AG10803 (cell line): ENCODE measurements at places on chromosomes 7 and 10.

GRCh38 chr10:52988923-52989322 is 216.3 kb upstream of the MBL2 start:
- DNase-seq = no peak

GRCh38 chr7:17300437-17300836 is 2.0 kb downstream of the AHR start:
- DNase-seq = no peak

DNA sequence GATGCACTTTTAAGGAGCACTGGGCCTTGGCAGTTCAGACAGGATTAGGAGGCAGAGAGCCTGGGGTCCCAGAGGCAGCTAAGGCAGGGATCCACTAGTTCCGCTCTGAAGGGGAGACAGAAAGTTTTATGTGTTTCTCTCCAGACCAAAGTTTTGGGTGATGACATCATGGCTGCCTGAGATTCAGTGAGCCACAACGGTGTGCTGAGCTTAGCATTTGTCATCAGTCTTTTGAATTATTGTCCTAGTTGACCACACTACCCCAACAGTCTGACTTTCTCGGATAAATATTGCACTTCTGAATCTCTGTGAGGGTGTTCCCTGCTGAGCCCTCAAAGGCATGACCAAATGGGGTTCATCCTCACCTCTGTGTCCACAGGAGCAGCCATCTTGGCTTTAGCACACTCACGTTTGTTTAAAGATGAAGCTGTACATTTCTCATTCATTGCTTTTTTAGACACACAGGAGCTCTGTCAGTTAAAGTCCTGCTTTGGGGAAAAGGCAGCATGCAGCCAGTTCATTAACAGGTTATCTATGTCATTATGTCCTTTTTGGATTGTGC is 297.7 kb upstream of the LRGUK start:
- DNase-seq = peak; percentile 41

GRCh38 chr10:13907570-13907969 is 320.8 kb downstream of the PRPF18 start:
- DNase-seq = no peak

- DNase-seq = peak; percentile 70
These were observed 145.2 kb downstream of the ARID5B start for GRCh38 chr10:62046522-62047227.

- no peak for DNase-seq
These were observed 7.3 kb upstream of the GRIFIN start for GRCh38 chr7:2483494-2483893.
